ENCODE measurements at places on chromosomes 16 and 17.

DNA sequence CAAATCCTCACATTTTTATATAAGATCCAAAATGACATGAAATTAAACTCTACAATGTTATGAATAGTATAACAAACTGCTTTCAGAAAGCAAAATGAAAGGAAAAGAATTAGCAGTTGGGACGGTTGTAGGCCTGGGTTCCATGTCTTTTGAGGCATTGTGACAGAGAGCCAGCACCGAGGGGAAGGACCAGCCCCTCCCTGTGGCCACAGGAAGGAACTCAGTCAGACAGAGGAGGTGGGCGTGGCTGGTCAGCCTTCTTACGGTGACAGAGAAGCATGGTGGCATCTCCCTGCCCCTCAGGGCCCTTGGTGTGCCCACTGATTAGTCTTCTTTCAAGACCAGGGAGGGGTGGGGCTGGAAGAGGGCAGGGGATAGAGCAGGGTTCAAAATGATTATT is 5.7 kb downstream of the ZNF319 start:
- peak; percentile 26 for DNase-seq

DNA sequence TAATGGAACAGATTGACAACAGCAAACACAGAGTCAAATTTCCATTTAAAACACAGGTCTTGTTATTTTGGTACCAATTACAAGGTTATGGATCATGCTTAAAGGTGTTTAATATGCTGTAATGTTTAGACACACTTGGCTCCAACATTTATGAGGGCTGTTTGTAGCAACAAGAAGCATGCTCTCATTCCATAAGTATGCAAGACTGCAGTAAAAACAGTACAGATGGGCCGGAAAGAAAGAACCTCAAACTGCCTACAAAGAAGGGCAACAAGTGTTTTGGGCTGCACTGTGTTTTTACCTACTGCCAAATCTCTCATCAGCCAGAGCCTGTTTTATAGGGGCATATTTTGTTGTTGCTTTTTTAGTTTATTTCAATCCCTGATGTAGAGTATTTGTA is 100.5 kb upstream of the HS3ST3A1 start:
- no peak for DNase-seq

DNA sequence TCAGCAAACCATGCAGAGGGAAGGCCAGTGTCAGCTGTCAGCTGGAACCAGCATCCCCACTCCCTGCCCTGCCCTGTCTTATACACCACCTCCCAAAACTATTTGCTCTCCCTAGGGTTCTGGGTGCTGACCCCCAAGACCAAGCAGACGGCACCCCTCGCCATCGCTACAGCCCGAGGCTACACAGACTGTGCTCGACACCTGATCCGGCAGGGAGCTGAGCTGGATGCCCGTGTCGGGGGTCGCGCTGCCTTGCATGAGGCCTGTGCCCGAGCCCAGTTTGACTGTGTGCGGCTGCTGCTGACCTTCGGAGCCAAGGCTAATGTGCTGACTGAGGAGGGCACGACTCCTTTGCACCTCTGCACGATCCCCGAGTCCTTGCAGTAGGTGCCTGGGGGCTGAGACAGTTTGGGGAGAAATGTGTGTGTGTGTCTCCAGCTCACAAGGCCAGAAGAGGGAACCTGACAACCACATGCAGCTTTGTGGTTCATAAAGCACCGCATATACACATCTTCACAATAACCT is 1.5 kb downstream of the ASB16 start:
- no peak for DNase-seq

DNA sequence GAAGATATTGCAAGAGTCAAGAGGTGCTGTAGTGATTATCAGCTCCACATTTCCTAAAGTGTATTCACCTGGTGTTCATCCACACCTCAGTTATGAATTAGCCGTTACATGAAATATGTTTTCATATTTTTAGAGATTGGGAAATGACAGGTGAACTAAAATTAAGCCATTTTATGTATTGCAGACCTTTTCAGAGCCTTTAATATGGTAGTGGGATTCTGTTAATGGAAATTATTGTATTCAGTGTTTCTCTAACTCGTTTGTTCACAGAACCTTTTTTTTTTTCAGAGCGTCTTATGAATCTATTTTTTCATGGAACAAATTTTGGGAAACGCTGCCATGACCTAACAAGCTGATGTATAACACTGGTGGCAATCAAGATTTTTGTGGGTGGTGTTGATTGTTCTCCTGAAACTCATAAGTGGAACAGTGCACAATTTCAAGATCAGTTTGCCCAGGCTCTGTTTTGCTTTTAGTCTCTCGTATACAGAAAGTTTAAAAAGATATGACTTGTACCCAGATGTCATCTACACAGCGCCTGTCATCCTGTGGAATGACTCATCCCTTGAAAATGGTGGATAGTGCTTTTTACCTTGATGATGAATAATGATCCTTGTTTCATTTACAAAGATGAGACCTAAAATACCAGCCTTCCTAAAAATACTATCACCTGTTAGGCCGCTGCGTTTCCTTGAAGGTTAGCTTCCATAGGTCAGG is 88.8 kb downstream of the ARHGAP44 start:
- no peak for DNase-seq

DNA sequence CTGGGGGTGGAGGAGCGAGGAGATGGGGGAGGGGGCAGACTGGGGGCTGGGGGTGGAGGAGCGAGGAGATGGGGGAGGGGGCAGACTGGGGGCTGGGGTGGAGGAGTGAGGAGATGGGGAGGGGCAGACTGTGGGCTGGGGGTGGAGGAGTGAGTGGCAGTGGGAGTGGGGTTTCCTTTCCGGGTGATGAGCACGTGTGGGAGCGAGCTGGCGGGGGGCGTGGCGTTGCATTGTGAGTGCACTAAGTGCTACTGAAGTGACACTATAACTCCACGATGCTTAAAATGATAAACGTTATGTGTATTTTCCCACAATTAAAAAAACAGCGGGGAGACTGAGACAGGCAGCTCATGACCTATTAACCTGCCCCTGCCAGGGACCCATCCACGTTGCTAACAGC is 46.3 kb downstream of the CBFA2T3 start:
- no peak for DNase-seq

DNA sequence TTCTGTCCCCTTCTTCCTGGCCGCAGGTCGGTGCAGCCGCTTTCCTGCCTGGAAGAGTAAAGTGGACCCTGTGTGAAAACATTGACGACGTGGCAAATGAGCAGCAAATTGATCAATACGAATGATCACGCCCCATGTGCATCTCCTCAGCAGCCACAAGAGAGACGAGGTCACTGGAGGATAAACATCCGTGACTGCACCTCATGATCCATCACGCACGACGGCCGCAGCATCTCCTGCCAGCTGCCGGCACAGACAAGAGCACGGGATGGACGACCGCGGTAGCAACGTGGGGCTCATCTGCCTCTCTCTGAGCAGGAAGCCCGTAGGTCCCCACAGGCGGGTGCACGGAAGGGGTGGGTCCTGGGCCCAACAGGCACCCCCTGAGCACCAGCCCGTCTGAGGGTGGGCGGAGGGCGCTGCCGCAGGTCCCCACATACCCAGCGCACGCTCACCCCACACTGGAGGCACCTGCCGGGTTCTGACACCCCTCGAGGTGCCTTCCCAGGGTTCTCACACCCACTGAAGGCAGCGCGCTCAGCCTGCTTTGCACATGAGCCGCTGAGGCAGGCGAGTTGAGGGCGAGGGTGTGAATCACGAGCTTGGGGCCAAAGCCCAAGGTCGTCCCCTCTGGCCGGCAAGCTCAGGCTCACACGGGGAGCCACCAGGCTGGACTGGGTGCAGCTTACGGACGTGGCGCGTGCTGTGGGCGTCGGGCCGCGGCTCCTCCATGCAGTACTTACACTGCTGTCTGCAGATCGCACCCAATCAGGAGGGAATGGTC is 12.3 kb upstream of the CDH15 start:
- DNase-seq, result no peak

DNA sequence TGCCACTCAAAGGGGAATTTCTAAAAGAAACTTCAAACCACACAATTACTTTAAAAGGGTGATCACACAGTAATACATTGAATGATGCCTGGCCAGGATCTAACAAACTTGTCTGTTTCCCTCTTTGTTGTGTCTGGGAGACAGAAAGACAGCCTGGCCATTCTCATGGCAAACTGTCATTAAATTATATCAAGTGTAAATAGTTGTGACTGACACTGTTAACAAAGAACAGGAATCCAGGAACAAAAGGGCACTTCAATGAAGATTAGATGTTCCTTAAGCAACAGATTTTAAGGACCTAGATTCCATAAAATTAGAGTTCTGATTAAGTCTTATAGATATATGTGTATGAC is 383.6 kb downstream of the KCNJ2 start:
- DNase-seq, result no peak

DNA sequence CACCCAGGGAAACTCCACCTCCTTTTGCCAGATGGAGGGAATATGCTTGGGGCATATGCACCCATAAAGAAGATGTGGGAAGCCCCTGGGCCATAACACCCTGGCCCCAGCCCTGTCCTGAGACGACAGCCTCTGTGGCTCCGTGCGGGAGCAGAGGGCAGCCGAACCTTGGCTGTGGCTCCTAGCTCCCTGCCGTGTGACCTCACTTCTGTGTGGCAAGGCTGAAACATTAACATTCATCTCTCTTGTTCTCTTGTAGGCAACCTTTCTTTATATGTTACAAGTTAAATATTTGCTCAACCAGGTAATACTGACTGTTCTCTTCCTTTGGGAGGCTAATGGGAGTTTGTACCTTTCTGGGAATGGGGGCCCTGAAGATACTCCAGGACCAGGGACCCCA is 17.5 kb downstream of the SLC47A1 start:
- no peak for DNase-seq

- DNase-seq, result no peak
These were observed 217.0 kb downstream of the ZNF423 start for GRCh38 chr16:49638673-49639610.

DNA sequence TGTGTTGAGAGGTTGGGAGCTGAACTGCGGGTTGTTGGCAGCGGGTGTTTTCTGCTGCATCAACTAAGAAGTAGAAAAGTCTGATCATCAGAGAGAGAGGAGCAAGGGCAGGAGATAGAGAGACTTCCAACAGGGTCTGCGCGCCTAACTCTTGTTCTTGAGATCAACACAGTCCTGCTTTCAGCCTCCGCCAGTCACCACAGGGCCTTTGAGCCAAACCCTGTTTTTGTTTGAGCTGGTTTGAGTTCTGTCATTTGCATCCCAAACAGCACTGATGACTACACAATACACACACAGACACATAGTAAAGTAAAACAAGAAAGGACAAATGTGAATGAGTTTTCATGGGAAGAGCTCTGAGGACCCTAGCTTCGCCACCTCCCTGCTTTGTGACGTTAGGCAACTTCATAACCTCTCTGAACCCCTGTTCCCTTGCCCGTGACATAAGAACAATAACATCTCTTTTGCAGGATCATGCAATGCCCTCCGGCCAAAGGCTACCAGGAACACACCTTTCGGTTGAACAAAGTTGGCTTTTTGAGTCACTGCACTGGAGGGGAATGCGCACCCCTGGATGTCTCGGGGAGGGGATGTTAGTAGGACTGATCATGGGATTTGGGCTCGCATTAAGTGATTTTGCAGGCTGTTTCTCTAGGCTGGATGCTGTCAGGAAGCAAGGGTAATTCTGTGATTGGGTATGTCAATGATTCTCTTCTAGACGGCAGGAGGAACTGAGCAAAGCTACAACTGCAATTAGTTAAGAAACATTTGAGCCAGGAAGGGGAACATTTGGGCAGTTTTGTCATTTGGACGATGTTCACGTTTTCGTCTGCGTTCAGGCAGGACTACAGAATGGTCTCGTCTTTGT is 92.3 kb downstream of the C16orf78 start:
- DNase-seq, result no peak

- DNase-seq, result no peak
These were observed 36.0 kb downstream of the PIMREG start for GRCh38 chr17:6480303-6480675.

All from stimulated activated naive CD4-positive, alpha-beta T cell treated with Interleukin-2 at 50 U/mL for 16 hours (primary cell).